ENCODE measurements at places on chromosomes 7 and 10. TPM values are rescaled to one million over a fixed set of nuclear protein-coding genes. Genes with fewer than 3 reads are reported as not detected.
A peak's percentile ranks its signal among the peaks of the same experiment; 100 is the strongest.

- DNase-seq: no peak
These were observed 104.6 kb downstream of the INPP5A start for GRCh38 chr10:132641966-132642731.

Gene FAM24B
- total RNA-seq: 2.2 TPM

- DNase-seq: peak; percentile 9
These were observed 169.1 kb downstream of the IMMP2L start for GRCh38 chr7:111393011-111393754.

DNA sequence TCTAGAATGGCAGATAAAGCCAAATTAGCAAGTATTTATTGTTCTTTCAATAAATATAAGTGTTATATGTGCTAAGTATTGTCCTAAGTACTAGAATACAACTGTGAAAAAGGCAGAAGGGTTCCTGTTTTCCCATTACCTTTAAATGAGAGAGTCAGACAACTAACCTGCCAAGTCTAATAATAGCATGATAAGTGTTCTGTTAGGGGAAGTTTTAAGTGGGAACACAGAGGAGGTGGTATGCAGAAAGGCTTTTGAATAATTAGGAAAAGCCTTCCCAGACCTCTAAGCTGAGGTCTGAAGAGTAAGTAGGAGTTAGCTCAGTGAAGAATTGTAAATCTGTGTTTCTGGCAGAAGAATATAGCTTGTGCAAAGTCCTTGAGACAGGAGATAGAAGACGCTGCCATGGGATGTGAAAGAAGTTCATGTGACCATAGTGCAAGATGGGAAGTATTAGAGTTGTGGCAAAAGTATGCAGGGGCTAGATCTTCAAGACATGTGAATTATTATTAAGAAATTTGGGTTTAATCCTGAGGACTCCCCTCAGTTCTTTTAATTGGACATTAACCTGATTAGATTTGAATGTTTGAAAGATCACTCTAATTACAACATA, 12.5 kb downstream of the SHOC2 start:
- DNase-seq: no peak

Gene CPVL
- total RNA-seq: 0.64 TPM

Gene RP9
- total RNA-seq: 13.4 TPM

Gene AKR1C1
- total RNA-seq: 25.7 TPM

Gene PNLIPRP1
- total RNA-seq: not detected

Gene WNT8B
- total RNA-seq: not detected

GRCh38 chr7:66556177-66556548, 72.5 kb upstream of the KCTD7 start:
- DNase-seq: no peak

Gene STAG3
- 8.3 TPM for total RNA-seq

Gene TMEM196
- not detected for total RNA-seq

Gene JAZF1
- total RNA-seq: 6.7 TPM

DNA sequence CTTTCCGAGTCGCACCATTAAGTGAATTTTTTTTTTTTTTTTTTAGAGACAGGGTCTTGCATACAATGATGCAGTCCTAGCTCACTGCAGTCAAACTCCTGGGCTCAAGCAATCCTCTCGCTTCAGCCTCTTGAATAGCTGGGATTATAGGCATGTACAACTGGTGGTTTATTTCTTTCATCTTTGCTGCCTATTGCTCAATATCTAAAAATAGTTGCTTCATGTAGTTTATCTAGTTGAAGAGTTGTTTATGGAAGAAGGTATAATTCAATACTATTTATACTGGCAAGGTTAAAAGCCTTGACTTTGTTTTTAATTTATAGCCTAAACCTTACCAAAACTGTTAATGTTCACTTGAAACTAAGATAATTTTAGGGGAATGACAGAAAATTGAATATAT, 66.9 kb downstream of the SEMA3D start:
- no peak for DNase-seq

- DNase-seq: no peak
These were observed 73.5 kb downstream of the GRB10 start for GRCh38 chr7:50709151-50709550.

DNA sequence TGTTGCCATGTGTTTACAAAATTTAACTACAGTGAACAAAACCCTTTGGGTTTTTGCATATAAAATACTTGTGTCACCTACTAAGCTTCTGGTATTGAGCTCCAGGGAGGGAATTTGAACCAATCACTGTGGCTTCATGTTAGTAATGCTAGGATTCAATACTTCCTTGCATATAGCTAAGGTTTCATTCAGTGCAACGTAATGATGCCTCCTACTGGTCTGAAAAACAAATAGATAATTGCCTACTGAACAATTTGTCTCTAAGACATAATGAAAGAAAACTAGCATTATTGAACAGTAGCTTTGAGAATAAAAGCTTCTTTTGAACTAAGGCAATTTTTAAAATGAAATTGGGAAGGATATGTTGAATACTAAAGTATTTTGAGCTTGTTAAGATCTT, 244.4 kb downstream of the ZWINT start:
- no peak for DNase-seq

Gene NME8
- total RNA-seq: not detected

DNA sequence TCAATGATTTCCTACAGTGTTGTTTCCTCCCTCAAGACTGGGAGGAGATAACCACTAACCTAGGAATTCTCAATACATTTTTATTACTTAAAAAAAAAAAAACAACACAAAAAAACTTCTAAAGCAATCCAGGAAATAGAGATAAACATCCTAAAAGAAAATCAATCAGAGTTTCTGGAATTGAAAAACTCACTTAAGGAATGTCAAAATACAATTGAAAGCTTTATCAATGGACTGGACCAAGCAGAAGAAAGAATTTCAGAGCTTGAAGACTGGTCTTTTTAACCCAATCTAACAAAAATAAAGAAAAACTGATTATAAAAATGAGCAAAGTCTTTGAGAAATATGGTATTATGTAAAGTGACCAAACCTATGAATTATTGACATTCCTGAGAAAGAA, 394.1 kb downstream of the XPNPEP1 start:
- no peak for DNase-seq

Gene FXYD4
- not detected for total RNA-seq

- DNase-seq: no peak
These were observed 11.1 kb upstream of the MDFIC start for GRCh38 chr7:114910787-114911186.

DNA sequence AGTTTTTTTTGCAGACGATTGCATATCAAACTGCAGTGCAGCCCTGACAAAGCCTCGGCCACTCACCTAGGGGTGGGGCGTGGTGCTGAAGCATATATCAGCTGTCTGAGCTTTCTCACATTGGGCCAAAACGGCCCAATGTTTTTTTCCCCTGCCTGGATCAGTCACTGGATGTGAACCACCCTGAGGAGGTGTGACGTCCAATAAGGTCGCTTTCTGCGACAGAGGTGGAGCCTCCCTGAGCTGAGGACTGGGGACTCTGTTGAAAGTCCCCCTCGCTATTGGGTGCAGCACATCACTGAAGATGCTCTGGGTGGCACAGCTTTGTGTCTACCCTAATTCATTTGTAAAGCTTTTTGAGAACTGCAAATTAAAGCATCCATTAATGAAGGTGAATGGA, 60.9 kb downstream of the SEM1 start:
- DNase-seq: no peak

GRCh38 chr7:40584667-40585433, 450.0 kb downstream of the SUGCT start:
- DNase-seq: peak; percentile 34

GRCh38 chr10:25083546-25084111, 67.2 kb downstream of the THNSL1 start:
- no peak for DNase-seq

DNA sequence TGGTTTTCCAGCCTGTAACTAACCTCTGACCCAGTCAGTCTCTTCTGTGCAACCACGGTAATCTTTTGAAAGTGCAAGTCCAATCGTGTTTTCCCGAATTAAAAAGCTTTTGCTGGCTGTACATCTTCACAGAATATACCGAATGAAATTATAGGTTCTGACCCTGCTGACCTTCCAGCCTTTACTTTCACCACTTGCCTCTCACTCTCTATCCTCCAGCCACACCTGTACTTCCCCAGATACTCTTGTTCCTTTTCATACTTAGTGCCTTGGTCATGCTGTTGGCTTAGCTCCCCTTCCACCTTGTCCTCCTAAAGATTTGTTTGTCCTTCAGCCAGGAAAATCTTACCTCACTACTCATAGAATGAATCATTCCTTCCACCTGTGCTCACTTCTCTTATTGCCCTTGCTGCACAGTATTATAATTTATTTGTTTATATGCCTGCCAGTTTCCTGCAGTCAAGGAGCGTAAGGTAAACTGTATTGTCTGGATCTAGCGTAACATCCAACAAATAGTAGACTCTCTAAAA, 2.3 kb upstream of the PNPLA8 start:
- peak; percentile 28 for DNase-seq

GRCh38 chr10:54961040-54961439, 160.0 kb upstream of the PCDH15 start:
- no peak for DNase-seq

DNA sequence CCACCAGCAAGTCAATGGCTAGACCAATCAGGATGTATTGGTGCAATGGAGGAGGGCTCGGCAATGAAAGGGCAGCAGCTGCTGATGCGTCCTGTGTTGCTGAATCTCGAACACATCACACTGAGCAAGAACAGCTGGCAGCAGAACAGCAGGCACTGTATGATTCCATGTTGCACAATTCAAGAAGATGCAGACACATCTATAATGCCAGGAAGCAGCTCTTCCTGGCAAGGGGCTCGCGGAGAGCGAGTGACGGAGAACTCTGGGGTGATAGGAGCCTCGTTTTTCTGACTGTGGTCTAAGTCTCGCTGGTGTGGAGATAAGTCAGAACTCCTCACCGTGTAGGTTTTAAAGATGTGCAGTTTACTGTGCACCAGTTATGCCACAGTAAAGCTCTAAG, 24.8 kb upstream of the PFKP start:
- no peak for DNase-seq

DNA sequence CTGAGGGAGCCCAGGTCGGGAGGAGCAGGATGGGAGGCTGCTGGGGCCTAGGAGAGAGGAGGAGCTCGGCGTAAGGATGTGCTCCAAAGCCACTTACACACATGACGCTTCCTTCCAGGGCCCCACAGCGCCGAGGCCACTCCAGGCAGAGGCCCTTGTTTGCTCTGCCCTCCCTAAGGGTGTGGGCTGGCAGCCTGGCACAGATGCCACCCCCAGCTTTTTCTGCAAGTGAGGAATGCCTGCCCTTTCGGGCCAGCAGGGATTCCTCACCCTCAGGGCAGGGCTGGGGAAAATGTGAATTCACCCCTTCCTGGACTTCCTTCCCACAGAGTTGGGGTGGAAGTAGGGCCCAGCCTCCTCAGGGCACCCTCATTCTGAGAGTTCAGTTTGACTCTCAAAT, 5.6 kb upstream of the AQP1 start:
- peak; percentile 45 for DNase-seq

DNA sequence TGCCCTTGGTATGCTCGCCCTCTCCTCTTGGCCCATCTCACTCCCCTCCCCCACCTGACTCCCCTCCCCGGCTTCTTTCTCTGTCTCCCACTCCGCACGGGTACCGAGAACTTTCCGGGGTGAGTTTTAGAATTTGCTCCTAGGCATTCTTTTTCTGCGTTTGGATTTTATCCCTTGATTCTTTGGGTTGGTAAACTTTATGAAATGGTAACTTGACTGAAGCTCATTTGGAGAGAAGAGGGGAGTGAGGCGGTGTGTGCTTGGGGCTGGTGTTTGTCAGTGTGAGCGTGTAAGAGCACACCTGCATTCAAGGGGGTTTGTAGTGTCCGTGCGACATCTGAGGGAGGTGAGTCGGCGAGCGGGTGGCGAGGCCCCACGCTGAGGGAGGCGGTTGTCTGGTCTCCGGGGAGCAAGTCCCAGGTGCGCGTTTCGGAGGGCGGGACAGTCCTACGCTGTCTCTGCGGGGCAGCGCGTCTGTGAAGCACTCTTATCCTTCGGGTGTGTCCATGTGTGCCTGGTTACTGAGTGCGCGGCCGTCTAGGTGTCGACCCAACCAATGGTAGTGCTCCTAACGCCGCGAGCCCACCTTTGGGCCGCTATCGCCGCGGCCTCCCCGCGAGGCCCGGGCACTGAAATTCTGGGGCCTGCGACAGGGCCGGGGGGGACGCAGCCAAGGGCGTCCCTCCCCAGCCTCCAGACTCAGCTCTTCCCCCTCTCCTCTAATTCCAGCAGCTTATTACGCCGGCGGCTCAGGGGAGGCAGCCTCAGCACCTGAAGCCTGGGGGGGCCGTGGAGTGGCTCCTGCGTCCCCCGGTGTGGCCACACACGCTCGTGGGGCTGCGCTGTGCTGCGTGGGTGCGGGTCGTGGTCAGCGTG, 2.6 kb upstream of the ZNF503 start:
- peak; percentile 55 for DNase-seq

Gene CROT
- total RNA-seq: 23.9 TPM

Gene CARD11
- total RNA-seq: 2.2 TPM
